Stimulated activated CD4-positive, alpha-beta T cell treated with anti-CD3 and anti-CD28 coated beads, Interleukin-12 subunit alpha, Interleukin-12 subunit beta, amount 100 ng/mL, for 24 hours (primary cell): ENCODE measurements at places on chromosomes 5 and 9.

- no peak for DNase-seq
These were observed 351.2 kb downstream of the EBF1 start for GRCh38 chr5:158748522-158748921.

DNA sequence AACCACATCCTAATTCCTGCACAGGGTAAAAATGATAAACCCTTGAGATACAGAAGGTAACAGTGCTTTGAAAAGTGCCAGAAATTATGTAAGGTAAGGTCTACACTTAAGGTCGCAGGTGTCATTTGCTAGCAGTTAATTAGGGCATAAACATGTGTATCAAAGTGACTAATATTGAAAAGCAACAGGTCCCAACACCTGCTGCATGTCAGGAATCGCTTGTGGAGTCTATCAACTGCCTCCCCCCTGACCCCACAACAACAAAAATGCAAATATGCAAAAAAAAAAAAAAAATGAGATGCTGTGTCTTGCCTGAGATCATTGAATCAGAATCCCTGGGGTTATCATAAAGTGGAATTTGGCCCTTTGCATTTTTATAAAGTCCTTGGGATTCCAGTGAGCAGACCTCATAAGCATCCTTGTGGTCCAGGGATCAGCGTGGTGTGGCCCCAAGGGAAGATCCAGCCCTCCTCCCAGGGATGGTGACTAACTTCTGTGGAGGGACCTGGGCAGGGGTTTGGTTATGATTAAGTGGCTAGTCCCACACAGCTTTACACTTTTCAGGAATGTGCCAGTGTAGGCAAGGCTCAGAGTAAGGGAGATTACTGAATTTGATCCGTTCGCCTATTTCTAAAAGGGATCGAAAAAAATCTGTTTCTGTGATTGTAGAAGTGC is 92.5 kb upstream of the TNFSF8 start:
- no peak for DNase-seq

DNA sequence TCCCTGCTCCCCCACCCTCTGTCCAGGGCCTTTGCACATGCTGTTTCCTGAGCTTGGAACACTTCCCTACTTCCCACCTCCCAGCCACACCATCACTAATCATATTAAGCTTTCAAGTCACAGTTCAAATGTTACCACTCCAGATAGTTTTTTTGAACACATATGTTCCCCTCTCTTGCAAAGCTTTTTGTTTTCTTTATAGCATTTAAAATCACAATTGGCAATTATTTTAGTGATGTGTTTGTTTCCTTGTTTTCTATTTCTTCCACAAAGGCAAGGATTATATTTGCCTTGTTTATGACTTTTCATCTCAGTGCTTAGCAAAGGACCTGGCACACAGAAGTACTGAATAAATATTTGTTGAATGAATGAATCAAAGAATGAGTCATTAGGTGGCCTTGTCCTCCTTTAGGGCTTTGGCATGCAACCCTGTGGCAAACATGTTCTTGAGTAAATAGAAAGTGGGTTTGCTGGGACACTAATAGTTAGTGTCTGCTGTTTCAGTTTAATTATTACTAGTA is 386.8 kb downstream of the FGF10 start:
- no peak for DNase-seq

- no peak for DNase-seq
These were observed 24.2 kb upstream of the MELK start for GRCh38 chr9:36548454-36548853.

- no peak for DNase-seq
These were observed 139.4 kb downstream of the GNAQ start for GRCh38 chr9:77892171-77892570.

DNA sequence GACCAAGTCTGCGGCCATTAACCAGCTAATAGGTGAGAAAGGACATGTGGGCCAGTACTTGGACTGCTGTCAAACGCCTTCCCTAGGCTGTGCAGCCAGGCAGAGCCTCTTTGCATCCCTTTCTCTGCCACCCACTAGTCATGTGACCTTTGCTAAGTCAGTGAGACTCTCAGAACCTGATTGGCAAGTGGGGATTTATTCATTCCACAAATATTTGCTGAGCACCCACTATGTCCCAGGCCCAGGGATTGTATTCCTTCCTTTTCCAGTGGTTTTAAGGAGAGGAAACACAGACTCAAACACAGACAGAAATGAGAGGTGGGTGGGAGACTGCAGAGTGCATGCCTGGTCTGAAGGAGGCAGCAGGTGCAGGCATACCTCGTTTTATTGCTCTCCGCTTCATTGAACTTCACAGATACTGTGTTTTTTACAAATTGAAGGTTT is 71.6 kb upstream of the GALNT10 start:
- no peak for DNase-seq

DNA sequence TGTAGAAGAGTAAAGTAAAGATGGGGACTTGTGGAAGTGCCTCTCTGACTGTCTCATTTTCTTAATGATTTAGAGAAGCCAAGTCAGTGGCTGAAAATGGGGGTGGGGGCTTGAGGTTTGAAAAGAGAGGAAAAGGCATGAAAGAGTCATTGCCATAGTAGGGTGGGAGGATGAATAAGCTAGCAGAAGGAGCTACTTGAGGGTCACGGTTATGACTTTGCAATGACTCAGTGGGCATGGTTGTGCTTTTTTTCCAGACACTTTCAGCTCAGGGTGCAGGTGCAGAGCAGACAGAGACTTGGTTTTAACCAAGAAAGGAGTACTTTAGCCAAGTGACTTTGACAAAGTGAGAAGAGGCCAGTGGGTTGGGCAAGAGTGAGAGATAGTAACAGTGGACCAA is 117.8 kb downstream of the PTTG1 start:
- peak; percentile 13 for DNase-seq
